Right cardiac atrium (tissue), 5 donors: ENCODE measurements at places on chromosomes 12 and 14. TPM values are rescaled to one million over a fixed set of nuclear protein-coding genes. Genes with fewer than 3 reads are reported as not detected.
A peak's percentile ranks its signal among the peaks of the same experiment; 100 is the strongest.

DNA sequence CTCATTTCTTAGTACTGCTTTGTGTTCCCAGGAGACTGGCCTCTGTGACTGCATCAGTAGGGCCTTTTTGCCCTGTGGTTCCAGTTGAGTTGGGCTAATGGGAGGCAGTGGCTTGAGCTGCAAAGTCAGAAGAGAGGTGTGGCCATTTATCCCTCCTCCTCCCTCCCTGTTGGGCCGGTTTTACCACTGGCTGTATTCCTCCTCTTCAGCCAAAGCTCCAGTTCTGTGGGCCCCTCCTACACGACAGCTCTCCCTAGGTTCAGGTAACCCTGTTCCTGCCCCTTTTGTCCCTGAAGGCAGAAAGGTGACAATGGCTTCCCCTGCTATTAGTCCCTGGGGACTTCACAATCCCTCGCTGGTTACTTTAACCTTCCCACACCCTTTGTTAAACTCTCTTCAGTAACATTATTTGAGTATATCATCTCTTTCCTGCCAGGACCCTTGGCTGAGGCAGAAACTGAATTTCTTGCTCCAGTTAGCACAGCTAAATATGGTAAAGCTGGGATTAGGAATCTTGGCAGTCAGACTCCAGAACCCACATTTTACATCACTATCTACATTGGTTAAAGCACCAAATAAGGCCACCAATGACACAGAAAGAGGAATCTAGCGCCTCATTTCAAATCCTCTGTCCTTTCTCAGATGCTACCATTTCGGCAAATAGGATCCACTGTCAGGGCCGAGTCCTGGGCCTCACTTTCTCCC is 121.9 kb upstream of the SLC35F4 start:
- DNase-seq: no peak

DNA sequence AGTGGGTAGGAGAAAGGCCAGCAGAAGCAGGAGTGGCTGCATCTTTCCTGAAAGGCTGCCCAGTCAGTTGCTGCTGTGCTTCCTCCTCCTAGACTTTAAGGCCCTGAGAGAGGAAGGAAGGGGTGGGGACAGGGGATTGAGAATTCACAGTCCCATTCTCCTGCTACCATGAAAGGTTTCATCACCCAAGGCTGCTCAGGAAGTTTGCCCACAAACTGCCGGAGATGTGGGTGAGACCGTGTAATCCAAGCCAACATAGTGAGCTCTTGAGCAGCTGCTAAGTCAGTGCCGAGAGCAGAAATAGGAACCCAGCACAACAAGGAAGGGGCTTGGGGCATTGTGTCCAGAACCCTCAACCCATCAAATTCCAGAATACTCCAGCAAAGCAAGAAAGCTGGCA is at the start of gene CTSG:
TSS of gene CTSG (minus strand) at position 69 of the 400 bp plus-strand sequence. CDS start at position 42, 27 bp downstream.
- DNase-seq: no peak

- DNase-seq: peak; percentile 62
Observed at GRCh38 chr12:56723889-56724700, 1.0 kb downstream of the NACA start.

GRCh38 chr12:120468821-120469449 is 613 bp downstream of the SRSF9 start:
- peak; percentile 79 for DNase-seq

FAM90A1 gene
- polyA plus RNA-seq: 0.07 TPM

- peak; percentile 57 for DNase-seq
Observed at GRCh38 chr12:124764870-124765580, 98.6 kb downstream of the SCARB1 start.

DNA sequence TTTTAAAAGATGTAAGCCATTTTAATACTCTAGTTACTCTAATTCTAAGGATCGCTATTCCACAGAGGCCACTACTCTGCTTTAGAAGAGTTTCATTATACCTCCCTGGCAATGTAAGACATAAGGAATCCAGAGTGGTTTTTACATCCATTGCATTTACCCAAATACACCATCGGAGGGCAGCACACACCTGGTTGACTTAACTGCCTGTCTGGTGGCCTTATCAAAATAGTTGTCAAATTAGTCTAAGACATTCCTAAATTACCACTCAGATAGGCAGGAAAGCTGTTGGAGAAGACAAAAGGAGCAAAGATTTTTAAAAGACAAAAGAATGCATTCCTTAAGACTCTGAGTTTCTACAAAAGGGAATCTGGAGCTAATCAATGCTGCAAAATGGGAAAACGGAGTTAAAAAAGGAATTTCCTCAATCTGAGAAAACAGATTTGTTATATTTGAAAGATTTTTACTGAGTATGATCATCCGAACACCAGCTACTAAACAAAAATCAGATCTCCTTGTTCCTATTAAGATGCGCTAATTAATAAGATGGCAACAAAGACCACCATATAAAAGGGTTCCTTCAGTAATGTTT is 33.8 kb upstream of the FGD4 start:
- peak; percentile 58 for DNase-seq
